ENCODE measurements at places on chromosomes 7 and 10. TPM values are rescaled to one million over a fixed set of nuclear protein-coding genes. Genes with fewer than 3 reads are reported as not detected.

- peaks cover 1% of the 10 kb centered on the region for H3K27me3 ChIP-seq
- no peaks in the 10 kb centered on the region for H3K4me1 ChIP-seq
- no peak overlapping the region for H3K27ac ChIP-seq
- DNase-seq = no peak
- no peaks in the 10 kb centered on the region for H3K36me3 ChIP-seq
- no peak overlapping the region for H3K4me3 ChIP-seq
Measured at GRCh38 chr10:28902215-28902614, 224.9 kb downstream of the BAMBI start.

SLC18A2 gene
- total RNA-seq = not detected

GRCh38 chr10:104613406-104613805 is 27.7 kb upstream of the SORCS3 start:
- H3K27ac ChIP-seq = no peak overlapping the region
- no peaks in the 10 kb centered on the region for H3K27me3 ChIP-seq
- no peaks in the 10 kb centered on the region for H3K36me3 ChIP-seq

- no peak overlapping the region for H3K4me3 ChIP-seq
- no peak for DNase-seq
- no peaks in the 10 kb centered on the region for H3K36me3 ChIP-seq
- H3K4me1 ChIP-seq = no peaks in the 10 kb centered on the region
- H3K27me3 ChIP-seq = no peaks in the 10 kb centered on the region
Measured at GRCh38 chr10:71068861-71069271, 143.5 kb upstream of the UNC5B start.

- no peaks in the 10 kb centered on the region for H3K4me1 ChIP-seq
- H3K27ac ChIP-seq = no peak overlapping the region
- no peaks in the 10 kb centered on the region for H3K36me3 ChIP-seq
- no peaks in the 10 kb centered on the region for H3K27me3 ChIP-seq
- no peak overlapping the region for H3K4me3 ChIP-seq
- no peak for DNase-seq
Measured at GRCh38 chr7:136004083-136004482, 26.9 kb upstream of the MTPN start.

DNA sequence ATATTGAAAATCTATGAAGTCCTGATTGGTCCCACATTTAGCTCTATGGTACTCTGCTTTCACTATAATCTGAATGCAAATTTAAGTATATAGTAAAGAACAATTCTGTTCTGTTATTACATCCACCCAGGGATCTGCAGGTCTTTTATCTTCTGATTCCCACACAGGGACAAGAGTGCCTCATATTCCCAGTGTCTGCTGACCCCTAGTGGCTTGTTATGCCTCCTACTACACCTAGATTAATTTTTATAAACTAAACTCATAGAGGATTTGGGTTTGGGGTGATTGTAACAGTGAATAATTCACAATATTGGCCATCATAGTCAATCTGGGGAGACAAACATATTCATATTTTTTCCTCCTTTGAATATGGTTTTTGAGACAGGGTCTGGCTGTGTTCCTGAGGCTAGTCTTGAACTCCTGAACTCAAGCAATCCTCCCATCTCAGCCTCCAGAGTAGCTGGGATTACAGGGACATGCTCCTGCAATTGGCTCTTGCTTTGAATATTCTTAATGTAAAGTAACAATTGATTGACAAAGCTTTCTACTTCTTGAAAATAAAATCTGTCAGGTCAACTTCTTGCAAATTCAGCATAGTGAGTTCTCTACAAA is 282.1 kb downstream of the KCND2 start:
- H3K36me3 ChIP-seq = no peaks in the 10 kb centered on the region
- H3K4me3 ChIP-seq = no peak overlapping the region
- no peaks in the 10 kb centered on the region for H3K27me3 ChIP-seq
- H3K27ac ChIP-seq = no peak overlapping the region
- no peaks in the 10 kb centered on the region for H3K4me1 ChIP-seq

GRCh38 chr10:43960981-43961380 is 312.3 kb upstream of the ZNF32 start:
- no peak overlapping the region for H3K27ac ChIP-seq
- H3K27me3 ChIP-seq = peaks cover 17% of the 10 kb centered on the region
- H3K4me1 ChIP-seq = peaks cover 3% of the 10 kb centered on the region
- H3K36me3 ChIP-seq = no peaks in the 10 kb centered on the region
- H3K4me3 ChIP-seq = no peak overlapping the region

DNA sequence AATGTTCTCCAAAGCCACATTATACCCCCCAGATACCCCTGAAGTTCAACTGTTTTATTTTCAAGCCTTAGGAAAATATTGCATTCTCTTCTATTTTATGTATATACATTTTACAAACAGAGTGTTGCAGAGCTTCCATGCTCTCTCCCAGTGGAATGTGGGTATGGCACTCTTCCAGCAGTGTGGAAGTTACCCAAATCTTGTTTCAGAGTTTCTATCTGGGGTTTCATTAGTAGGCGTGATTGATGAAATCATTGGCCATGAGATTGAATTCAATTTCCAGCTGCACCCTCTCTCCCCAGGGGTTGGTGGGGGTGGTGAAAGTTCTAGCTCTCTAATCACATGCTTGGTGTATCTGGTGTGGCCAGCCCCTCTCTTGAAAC is 350.4 kb downstream of the RPS24 start:
- H3K27me3 ChIP-seq = peaks cover 2% of the 10 kb centered on the region
- H3K36me3 ChIP-seq = no peaks in the 10 kb centered on the region
- no peak overlapping the region for H3K27ac ChIP-seq
- DNase-seq = no peak
- H3K4me1 ChIP-seq = no peaks in the 10 kb centered on the region
- no peak overlapping the region for H3K4me3 ChIP-seq

DNA sequence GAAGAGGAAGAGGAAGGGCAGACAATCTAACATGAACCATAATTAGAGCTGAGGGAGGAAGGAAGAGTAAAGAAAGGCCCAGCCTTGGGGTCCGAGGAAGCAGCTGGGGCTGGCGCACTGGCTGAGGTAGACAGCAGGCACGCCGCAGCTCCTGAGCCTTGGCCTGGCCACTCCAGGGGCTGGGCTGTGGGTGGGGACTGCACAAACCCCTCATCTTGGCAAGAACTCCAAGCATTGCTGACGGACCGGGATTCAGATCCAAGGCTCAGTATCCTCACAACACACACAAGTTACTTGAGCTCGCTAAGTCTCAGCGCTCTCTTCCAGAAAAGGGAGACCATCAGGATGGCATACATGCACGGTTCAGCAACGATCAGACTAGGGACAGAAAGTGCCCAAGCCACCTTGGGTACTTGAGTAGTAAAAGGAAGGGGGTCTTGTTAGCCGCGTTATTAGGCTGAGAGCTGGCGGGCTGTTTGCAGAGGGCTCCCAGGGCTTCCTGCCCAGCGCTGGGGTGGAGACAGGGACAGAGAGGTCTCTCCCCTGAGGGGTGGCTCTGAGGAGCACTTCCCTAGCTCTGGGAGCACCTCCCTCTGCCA is 4.5 kb downstream of the TNS3 start:
- H3K4me1 ChIP-seq = peaks cover 5% of the 10 kb centered on the region
- DNase-seq = no peak
- H3K27me3 ChIP-seq = peaks cover 30% of the 10 kb centered on the region
- H3K27ac ChIP-seq = no peak overlapping the region
- no peak overlapping the region for H3K4me3 ChIP-seq

- no peak for DNase-seq
- H3K27me3 ChIP-seq = no peaks in the 10 kb centered on the region
- H3K27ac ChIP-seq = no peak overlapping the region
- H3K4me3 ChIP-seq = no peak overlapping the region
Measured at GRCh38 chr10:121514141-121514865, 83.9 kb downstream of the FGFR2 start.

DNA sequence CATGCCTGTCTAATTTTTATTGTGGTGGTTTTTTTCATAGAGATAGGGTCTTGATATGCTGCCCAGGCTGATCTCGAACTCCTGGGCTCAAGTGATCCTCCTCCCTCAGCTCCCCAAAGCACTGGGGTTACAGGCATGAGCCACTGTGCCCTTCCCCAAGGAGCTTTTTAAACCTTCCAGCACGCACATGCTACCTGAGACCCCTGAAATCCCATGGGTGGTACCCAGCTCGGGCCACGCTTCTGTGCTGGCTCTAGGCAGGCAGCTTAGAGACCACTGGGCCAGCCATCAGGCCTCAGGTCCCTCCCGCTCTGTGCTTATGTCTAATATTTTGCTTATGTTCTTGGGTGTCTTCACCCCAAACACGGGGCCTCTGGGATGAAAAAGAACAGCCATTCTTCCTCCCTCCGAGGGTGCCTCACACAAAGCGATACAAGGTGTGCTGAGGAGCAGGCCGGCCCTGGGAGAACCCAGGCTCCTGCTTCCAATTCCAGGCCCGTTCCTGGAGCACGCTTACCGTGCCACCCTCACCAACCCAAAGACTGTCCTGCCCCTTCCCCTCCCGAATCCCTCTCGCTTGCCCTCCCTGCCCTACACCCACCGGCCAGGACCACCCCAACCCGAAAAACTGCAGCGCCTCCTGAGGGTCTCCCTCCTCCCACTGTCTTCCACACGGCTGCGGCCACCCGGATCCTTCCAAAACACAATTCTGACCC is 10.9 kb downstream of the SPOCK2 start:
- H3K36me3 ChIP-seq = peaks cover 33% of the 10 kb centered on the region
- no peaks in the 10 kb centered on the region for H3K27me3 ChIP-seq
- peak overlapping the region; percentile 68 for H3K27ac ChIP-seq
- peaks cover 49% of the 10 kb centered on the region for H3K4me1 ChIP-seq

GRCh38 chr7:76282344-76283253 is 19.9 kb upstream of the HSPB1 start:
- peaks cover 6% of the 10 kb centered on the region for H3K4me1 ChIP-seq
- no peaks in the 10 kb centered on the region for H3K36me3 ChIP-seq
- peaks cover 53% of the 10 kb centered on the region for H3K27me3 ChIP-seq
- DNase-seq = no peak

DNA sequence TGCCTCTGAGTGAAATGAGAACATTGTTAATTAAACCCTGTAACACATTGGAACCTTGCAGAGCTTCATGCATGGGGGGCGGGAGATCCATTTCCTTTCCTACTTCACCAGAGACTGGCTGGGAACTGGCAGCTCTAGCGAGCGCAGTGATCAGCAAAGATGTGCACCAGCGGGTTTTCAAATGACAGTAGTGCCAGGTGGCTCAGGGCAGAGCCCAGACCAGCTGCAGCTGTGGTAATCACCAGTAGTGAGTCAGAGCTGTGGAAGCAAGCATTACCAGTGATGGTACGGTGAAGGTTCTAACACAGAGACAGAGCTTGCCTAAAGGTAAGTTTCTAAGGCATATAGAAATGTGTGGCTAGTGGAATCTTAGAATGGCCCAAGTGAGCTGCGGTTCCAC is 1009.7 kb upstream of the CELF2 start:
- DNase-seq = no peak
- H3K27ac ChIP-seq = no peak overlapping the region
- no peaks in the 10 kb centered on the region for H3K4me1 ChIP-seq
- no peaks in the 10 kb centered on the region for H3K27me3 ChIP-seq

RHEB gene
- total RNA-seq = 60.5 TPM

DNA sequence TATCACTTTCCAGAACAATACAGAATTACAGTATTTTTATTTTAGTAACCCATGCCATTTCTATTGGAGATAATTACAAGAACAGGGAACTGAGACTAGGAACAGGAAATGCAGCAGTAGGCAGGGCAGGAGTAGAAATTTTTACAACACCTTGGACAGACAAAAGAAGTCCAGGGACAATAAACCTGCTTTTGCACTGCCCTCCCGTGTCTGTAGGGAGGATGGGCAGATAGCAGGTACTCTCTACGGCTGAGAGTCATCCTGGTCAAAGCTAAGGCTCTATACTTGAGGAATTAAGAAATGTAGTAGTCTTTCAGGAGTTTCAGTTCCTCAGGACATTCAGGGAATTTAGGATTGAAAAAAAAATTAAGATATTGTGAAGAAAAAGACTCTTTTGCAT is 63.4 kb downstream of the VAX1 start:
- no peak overlapping the region for H3K4me3 ChIP-seq
- H3K27me3 ChIP-seq = no peaks in the 10 kb centered on the region
- H3K27ac ChIP-seq = no peak overlapping the region
- no peaks in the 10 kb centered on the region for H3K36me3 ChIP-seq

AEBP1 gene
- 38.7 TPM for total RNA-seq

TMEM225B gene
- 1.3 TPM for total RNA-seq

DNA sequence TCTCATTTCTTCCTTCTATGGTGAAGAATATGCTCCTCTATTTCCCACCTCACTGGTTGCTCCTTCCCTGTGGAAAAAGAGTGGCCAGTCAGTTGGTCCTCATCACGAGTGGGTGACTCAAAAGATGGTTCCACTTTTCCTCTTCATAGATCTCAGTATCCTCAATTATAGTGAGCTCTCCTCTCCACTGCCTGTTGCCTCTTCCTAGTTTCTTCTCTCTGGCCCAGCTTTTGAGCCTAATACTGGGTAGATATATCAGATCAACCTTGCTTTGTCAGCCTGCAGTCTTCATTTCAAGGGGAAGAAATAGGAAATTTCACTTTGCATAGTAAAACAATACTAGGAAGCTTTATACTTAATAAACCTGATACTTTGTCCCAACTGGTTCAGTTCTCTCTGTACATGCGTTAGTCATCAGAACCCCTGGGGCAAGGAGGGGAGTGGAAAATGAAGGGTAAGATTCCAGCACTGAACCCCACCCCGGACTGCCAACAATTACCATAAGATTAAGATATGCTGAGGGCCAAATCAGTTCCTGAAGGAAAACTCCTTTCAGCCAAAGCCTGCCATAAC is 15.5 kb upstream of the WNT16 start:
- no peaks in the 10 kb centered on the region for H3K36me3 ChIP-seq
- H3K27me3 ChIP-seq = peaks cover 23% of the 10 kb centered on the region
- no peak for DNase-seq
- no peak overlapping the region for H3K4me3 ChIP-seq

- no peaks in the 10 kb centered on the region for H3K4me1 ChIP-seq
- no peaks in the 10 kb centered on the region for H3K36me3 ChIP-seq
- H3K27ac ChIP-seq = no peak overlapping the region
- no peaks in the 10 kb centered on the region for H3K27me3 ChIP-seq
- no peak for DNase-seq
Measured at GRCh38 chr7:19024261-19024660, 93.2 kb downstream of the TWIST1 start.

GRCh38 chr10:19488592-19489280 is 327.5 kb upstream of the PLXDC2 start:
- H3K4me3 ChIP-seq = no peak overlapping the region
- no peaks in the 10 kb centered on the region for H3K36me3 ChIP-seq
- no peaks in the 10 kb centered on the region for H3K4me1 ChIP-seq
- H3K27ac ChIP-seq = no peak overlapping the region
- no peaks in the 10 kb centered on the region for H3K27me3 ChIP-seq

- peak overlapping the region; percentile 68 for H3K4me3 ChIP-seq
- peaks cover 67% of the 10 kb centered on the region for H3K4me1 ChIP-seq
- peaks cover 11% of the 10 kb centered on the region for H3K36me3 ChIP-seq
- peak overlapping the region; percentile 98 for H3K27ac ChIP-seq
Measured at GRCh38 chr10:79322616-79323543, 24.4 kb upstream of the PPIF start.

GRCh38 chr10:97515271-97515978 is 16.7 kb downstream of the UBTD1 start:
- no peaks in the 10 kb centered on the region for H3K4me1 ChIP-seq
- H3K27ac ChIP-seq = no peak overlapping the region
- no peak overlapping the region for H3K4me3 ChIP-seq
- no peak for DNase-seq
- no peaks in the 10 kb centered on the region for H3K36me3 ChIP-seq

FANK1 gene
- 0.44 TPM for total RNA-seq

Data from activated T-helper 2 cell treated with anti-CD3 and anti-CD28 coated beads, Interferon-gamma antibody, Interleukin-2, Interleukin-4, amounts not matched to agents 10 μg/mL and 5 μg/mL and 100 μg/mL, durations not matched to agents 14 hours and 24 hours and 36 hours (primary cell).